ENCODE measurements at places on chromosomes 2 and 18. TPM values are rescaled to one million over a fixed set of nuclear protein-coding genes. Genes with fewer than 3 reads are reported as not detected.

The HOXD12 gene
- not detected for total RNA-seq

The CTNNA2 gene
- total RNA-seq, result 0.33 TPM

The AQP12B gene
- total RNA-seq, result not detected

The CDH7 gene
- total RNA-seq, result not detected

The CBLN2 gene
- total RNA-seq, result 0.12 TPM

The NTSR2 gene
- not detected for total RNA-seq

The IL1F10 gene
- total RNA-seq, result not detected

The SKA1 gene
- 12.6 TPM for total RNA-seq

The GBX2 gene
- total RNA-seq, result 2.9 TPM

The VIL1 gene
- 0.27 TPM for total RNA-seq

The APLF gene
- total RNA-seq, result 0.58 TPM

The LDLRAD4 gene
- 2.4 TPM for total RNA-seq

The L3MBTL4 gene
- not detected for total RNA-seq

The TNS1 gene
- 17.4 TPM for total RNA-seq

The PLCD4 gene
- 0.14 TPM for total RNA-seq

The ZC3H15 gene
- 86.8 TPM for total RNA-seq

The TMEM247 gene
- not detected for total RNA-seq

Measured in A549 treated with dexamethasone at 1 μM for 4 hours (cell line).